Adrenal gland (tissue), 19 donors: ENCODE measurements at places on chromosomes 2 and 18. TPM values are rescaled to one million over a fixed set of nuclear protein-coding genes. Genes with fewer than 3 reads are reported as not detected.

DNA sequence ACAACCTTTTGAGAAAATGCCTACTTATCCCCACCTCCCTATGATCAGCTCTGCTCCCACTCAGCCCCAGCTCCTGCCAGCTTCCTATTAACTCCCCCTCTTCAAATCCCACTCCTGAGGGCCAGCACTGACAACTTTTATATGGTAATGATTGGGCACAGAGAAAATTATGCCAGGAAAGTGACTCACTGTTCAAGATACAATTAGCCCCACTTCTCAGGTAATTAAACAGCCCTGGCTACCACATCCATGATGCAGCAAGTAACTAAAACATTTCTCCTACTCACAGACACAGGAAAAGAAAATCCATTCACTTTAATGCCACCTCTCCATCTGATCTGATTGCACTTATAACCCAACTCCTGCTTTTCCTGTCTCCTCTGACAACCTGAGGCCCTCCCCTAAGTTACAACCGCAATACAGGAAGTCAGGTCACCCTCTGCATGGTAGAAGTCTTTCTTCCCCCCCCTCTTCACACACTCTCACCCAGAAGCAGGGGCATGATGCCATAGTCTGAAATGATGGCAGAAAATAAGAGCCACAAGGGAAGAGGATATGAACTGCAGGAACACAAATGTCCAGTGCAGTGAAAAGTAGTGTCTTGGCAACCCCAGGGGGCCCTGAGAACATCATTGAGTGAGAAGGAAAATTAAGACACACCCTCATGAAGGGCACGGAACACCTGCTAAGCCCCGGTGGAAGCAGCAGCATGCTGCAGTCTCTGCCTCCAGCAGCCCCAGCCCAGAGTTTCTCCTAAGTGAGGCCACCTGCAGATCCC is 54.4 kb downstream of the STK39 start:
- no peaks in the 10 kb centered on the region for H3K36me3 ChIP-seq
- no peaks in the 10 kb centered on the region for H3K4me1 ChIP-seq
- H3K27me3 ChIP-seq, result no peaks in the 10 kb centered on the region
- no peak overlapping the region for H3K27ac ChIP-seq
- DNase-seq, result no peak
- no peak overlapping the region for H3K4me3 ChIP-seq

DNA sequence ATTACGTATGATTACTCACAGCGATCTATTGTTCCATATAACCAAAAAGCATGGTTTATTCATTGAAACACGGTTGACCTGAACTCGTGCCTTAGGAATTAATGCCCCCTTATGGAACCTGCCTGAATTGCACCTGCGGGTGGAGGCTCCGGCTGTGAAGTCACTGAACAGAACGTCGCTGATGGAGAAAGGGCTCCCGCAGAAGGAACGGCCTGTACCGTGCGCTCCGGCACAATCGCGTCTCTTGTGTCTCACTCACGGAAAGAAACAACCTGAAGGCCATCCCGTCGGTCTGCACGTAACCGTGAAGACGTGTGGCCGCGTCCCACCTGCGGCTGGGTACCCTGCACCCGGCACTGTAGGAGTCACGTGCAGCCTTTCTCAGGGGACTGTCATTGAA is 133.1 kb downstream of the NFATC1 start:
- DNase-seq, result peak; percentile 47
- H3K36me3 ChIP-seq, result peaks cover 10% of the 10 kb centered on the region
- H3K4me3 ChIP-seq, result no peak overlapping the region
- H3K27ac ChIP-seq, result no peak overlapping the region
- no peaks in the 10 kb centered on the region for H3K4me1 ChIP-seq

DNA sequence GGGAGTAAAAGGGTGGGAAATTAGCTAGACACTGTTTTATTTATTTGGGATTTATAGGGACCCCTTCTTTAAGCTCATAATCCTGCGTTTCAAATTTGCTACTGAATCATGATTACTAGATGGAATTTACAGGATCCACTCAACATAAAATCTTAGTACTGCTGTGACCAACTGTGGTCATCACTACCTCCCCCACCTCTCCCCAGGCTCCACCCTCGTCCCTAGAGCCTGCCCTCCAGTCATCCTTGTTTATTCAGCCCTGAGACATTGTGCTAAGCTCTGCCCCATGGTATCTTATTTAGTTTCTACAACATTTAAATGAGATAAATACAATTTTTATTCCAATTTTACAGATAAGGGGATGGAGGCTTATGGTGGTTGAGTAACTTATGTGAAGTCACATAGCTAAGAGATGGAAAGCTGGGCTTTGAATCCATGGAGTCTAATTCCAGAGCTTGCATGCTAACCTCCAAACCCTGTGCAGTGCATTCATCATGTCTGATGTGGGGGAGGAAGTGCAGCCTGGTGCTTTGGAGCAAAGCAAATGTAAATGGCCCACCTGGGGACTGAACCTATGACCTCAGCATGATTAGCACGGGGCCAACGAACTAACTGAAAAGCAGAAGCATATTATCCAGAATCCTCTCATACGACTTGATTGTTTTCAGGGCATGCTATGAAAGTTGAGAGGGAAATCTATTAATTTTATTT is 502.4 kb downstream of the TMEM182 start:
- no peaks in the 10 kb centered on the region for H3K27me3 ChIP-seq
- H3K4me3 ChIP-seq, result no peak overlapping the region
- no peak for DNase-seq
- no peaks in the 10 kb centered on the region for H3K4me1 ChIP-seq
- H3K36me3 ChIP-seq, result no peaks in the 10 kb centered on the region
- H3K27ac ChIP-seq, result no peak overlapping the region

Gene LYPD6
- polyA plus RNA-seq, result 0.17 TPM

- H3K36me3 ChIP-seq, result no peaks in the 10 kb centered on the region
- no peak for DNase-seq
- no peak overlapping the region for H3K4me3 ChIP-seq
- H3K27me3 ChIP-seq, result no peaks in the 10 kb centered on the region
- H3K4me1 ChIP-seq, result no peaks in the 10 kb centered on the region
Measured at GRCh38 chr2:40797120-40797519, 345.2 kb upstream of the SLC8A1 start.

Gene CBLN2
- not detected for polyA plus RNA-seq

Gene ACVR1
- 4.6 TPM for polyA plus RNA-seq

DNA sequence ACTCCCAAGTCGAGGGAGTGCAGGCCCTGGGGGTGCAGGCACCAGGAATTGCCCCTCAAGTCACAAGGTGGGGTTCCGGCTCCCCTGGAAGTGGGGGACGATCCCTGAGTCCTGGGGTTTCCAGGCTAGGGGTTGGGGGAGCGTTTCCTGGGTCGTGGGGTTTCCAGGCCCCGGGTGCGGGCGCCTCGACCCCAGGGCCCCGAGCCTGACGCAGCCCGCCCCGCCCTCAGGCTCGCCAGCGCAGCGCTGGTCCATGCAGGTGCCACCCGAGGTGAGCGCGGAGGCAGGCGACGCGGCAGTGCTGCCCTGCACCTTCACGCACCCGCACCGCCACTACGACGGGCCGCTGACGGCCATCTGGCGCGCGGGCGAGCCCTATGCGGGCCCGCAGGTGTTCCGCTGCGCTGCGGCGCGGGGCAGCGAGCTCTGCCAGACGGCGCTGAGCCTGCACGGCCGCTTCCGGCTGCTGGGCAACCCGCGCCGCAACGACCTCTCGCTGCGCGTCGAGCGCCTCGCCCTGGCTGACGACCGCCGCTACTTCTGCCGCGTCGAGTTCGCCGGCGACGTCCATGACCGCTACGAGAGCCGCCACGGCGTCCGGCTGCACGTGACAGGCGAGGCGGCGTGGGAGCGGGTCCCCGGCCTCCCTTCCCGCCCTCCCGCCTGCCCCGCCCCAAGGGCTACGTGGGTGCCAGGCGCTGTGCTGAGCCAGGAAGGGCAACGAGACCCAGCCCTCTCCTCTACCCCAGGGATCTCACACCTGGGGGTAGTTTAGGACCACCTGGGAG is 12.0 kb downstream of the SIGLEC15 start:
- H3K4me1 ChIP-seq, result peaks cover 17% of the 10 kb centered on the region
- DNase-seq, result peak; percentile 56
- peaks cover 10% of the 10 kb centered on the region for H3K27me3 ChIP-seq
- H3K4me3 ChIP-seq, result no peak overlapping the region
- H3K36me3 ChIP-seq, result no peaks in the 10 kb centered on the region

GRCh38 chr2:24762518-24762917 is 30.7 kb downstream of the PTRHD1 start:
- H3K4me3 ChIP-seq, result no peak overlapping the region
- no peak for DNase-seq
- peaks cover 8% of the 10 kb centered on the region for H3K4me1 ChIP-seq
- no peaks in the 10 kb centered on the region for H3K27me3 ChIP-seq
- no peaks in the 10 kb centered on the region for H3K36me3 ChIP-seq

DNA sequence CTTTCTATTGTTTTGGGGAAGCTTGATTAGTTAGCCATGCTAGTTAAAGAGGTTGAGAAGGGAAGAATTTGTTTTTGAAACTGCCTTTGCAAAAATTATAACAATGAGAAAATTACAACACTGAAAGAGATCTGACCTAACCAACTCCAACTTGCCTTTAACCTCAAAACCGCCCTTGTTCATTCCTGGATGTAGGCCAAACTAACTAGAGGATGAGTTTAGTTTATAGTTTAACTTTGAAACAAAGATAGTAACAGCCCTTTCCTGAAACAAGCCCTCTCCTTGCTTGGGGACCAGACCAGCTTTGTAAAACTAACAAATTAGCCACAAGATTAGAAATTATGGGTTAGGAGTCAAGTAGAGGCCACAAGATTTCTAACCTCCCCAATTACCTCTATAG is 713.9 kb downstream of the CPS1 start:
- no peak overlapping the region for H3K4me3 ChIP-seq
- no peaks in the 10 kb centered on the region for H3K4me1 ChIP-seq
- no peak for DNase-seq
- no peaks in the 10 kb centered on the region for H3K36me3 ChIP-seq

DNA sequence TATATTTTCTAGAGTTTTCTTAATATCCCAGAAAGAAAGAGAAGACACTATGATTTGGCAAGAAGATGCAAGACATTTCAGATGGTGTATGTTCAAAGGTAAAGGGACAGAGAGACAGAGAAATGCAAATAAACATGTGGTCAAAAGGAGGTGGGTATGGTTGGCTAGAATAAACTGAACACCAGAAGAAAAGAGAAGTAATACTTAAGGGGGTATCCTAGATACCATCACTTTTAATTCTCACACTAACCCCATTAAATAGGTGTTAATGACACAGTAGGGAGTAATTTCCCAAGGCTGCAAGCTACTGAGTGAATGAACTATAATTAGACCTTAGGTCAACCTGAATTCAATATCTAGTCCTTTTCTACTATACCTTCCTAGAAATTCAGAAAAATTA is 111.2 kb upstream of the CD226 start:
- H3K4me1 ChIP-seq, result no peaks in the 10 kb centered on the region
- DNase-seq, result no peak
- H3K27ac ChIP-seq, result no peak overlapping the region
- H3K27me3 ChIP-seq, result no peaks in the 10 kb centered on the region
- H3K4me3 ChIP-seq, result no peak overlapping the region
- H3K36me3 ChIP-seq, result no peaks in the 10 kb centered on the region

GRCh38 chr2:46663614-46664013 is 184.2 kb downstream of the TMEM247 start:
- H3K27me3 ChIP-seq, result no peaks in the 10 kb centered on the region
- H3K4me1 ChIP-seq, result no peaks in the 10 kb centered on the region
- no peak overlapping the region for H3K27ac ChIP-seq

DNA sequence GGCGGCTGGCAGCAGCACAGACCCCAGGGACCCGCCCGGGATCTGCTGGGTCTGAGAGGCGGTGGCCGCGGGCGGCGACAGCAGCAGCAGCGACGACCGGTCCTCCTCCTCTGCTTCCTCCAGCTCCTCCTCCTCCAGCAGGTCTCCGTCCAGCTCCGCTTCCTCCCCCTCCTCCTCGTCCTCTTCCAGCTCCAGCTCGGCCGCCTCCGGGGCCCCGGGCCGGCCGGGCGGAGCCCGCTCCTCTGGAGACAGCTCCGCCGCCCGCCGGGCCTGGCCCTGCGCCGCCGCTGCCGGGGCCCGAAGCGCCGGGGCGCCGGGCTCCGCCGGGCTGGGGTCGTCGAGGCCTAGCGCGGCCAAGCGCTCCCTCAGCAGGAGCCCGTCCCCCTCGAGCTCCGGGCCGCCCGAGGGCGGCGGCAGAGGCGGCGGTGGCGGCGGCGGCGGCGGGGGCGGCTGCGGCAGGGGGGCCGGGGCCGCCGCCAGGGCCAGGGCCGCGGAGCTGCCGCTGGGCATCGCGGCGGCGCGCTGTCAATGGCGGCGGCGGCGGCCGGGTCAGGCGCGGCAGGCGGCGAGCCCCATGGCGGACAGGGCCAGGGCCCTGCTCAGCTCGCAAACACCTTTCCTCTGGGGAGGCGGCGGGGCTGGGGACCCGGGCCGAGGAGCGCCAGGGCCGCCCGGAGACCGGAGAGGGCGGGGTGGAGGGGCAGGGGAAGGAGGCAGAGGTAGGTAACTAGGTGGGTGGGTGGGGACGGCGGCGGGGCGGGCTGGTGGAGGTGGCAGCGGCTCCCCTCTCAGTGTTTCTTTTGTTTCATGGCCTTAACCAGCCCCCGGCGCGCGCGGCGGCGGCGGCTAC is 445 bp downstream of the MEX3C start:
- DNase-seq, result peak; percentile 61
- peaks cover 35% of the 10 kb centered on the region for H3K4me1 ChIP-seq
- peak overlapping the region; percentile 96 for H3K4me3 ChIP-seq
- H3K27ac ChIP-seq, result peak overlapping the region; percentile 56
- H3K36me3 ChIP-seq, result no peaks in the 10 kb centered on the region

GRCh38 chr2:229170916-229171315 is 100.2 kb downstream of the PID1 start:
- H3K4me3 ChIP-seq, result no peak overlapping the region
- DNase-seq, result no peak
- H3K4me1 ChIP-seq, result peaks cover 31% of the 10 kb centered on the region

- no peak overlapping the region for H3K27ac ChIP-seq
- H3K4me3 ChIP-seq, result no peak overlapping the region
- no peaks in the 10 kb centered on the region for H3K27me3 ChIP-seq
- peaks cover 7% of the 10 kb centered on the region for H3K4me1 ChIP-seq
Measured at GRCh38 chr18:76955524-76956170, 133.3 kb downstream of the ZNF236 start.

DNA sequence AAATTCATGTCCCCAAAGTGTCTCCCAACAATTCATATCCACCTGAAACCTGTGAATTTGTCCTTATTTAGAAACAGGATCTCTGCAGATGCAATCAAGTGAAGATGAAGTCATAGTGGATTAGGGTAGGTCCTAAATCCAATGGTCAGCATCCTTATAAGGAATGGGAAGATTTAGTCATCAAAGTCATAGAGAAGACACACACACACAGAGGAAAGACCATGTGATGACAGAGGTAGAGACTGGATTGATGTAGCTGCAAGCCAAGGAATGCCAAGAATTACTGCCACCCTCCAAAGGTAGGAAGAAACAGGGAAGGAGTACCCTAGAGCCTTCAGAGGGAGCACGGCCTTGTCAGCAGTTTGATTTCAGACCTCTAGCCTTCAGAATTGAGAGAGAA is 17.7 kb downstream of the ADD2 start:
- DNase-seq, result no peak
- H3K27ac ChIP-seq, result no peak overlapping the region
- peaks cover 9% of the 10 kb centered on the region for H3K27me3 ChIP-seq

- H3K4me3 ChIP-seq, result no peak overlapping the region
- H3K36me3 ChIP-seq, result no peaks in the 10 kb centered on the region
- no peak overlapping the region for H3K27ac ChIP-seq
- DNase-seq, result no peak
Measured at GRCh38 chr2:112794841-112795240, 10.5 kb upstream of the IL1A start.

Gene TANC1
- 20.4 TPM for polyA plus RNA-seq

- peak; percentile 37 for DNase-seq
- H3K36me3 ChIP-seq, result no peaks in the 10 kb centered on the region
- H3K4me1 ChIP-seq, result no peaks in the 10 kb centered on the region
- no peak overlapping the region for H3K27ac ChIP-seq
Measured at GRCh38 chr2:7430869-7431641, 513.8 kb downstream of the RNF144A start.

Gene STPG4
- polyA plus RNA-seq, result not detected
